ENCODE measurements at places on chromosomes 5 and 9.
A peak's percentile ranks its signal among the peaks of the same experiment; 100 is the strongest.

DNA sequence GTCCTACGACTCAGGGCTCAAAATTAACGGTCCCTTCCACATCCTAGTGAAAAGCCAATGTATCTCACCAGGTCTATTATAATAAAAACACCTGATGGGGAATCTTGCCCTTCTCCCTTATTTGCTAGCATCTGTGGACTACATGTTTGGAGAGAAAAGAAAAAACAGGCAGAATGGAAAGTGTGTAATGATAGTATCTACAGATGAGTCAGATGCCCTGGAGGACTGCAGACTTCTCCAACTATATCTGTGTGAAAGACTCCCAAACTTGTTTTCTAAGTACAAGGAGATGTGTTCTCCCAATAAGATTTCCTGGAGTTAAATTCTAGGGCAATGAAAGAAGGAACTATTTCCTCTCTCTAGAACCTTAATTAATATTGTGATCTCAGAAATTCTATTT lies 66.0 kb downstream of the FOXB2 start:
- DNase-seq = no peak

DNA sequence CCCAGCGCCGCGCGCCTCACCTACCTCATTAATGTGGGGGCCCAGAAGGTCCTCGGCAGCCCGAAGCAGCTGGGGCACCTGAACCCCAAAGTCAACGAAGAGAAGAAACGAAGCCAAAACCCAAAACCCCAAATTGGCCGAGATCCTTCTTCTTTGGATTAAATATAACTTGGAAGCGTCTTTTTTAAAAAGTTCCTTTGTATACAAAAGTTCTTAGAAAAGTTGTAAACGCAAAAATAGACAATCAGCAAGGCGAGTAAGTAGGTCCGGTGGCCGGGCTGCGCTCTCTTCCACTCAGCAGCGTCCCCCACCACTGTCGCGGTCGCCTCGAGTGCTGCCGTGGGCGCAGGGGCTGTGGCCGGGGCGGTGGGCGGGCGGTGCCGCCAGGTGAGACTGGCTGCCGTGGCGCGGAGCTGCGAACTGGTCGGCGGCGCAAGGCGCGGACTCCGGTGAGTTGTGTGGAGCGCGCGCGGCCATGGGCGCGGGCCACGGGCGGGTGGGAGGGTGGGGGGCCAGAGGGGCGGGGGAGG lies 360 bp downstream of the KLF4 start:
- DNase-seq = no peak

DNA sequence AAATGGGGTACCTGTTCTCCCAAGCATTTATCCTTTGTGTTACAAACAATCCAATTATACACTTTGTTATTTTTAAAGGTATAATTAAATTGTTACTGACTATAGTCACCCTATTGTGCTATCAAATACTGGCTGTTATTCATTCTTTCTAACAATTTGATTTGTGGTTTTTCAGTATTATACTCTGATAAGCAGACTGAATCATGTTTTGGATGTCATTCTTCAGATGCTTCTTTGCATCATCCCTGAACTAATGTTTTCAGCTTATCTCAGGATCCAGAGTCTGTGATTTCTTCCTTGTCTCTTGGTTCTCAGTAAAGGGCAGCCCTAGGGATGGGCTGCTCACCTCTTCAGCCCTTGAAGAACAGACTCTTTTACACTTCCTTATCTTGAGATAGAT lies 177.8 kb upstream of the SGCD start:
- no peak for DNase-seq

- DNase-seq = no peak
Measured at GRCh38 chr9:129880654-129881546, 45.6 kb downstream of the USP20 start.

DNA sequence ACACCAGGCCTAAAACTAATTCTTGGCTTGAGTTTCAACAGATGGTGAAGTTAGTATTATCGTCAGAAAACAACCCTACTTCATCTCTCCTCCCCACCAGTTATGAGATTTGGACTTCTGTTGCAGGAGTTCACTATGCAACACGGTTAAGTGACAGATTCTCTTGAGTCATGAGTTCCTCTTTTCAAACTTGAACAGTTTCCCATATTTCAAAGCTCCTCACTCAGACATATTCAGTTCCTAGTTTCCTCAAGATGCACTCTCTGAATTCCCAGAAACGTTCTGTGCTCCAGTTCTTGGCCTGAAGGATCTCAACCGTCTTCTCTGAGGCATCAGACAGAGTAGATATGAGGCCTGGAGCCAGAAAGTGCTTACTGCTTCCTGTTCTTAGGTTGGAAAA lies 7.3 kb upstream of the PTGER4 start:
- no peak for DNase-seq

DNA sequence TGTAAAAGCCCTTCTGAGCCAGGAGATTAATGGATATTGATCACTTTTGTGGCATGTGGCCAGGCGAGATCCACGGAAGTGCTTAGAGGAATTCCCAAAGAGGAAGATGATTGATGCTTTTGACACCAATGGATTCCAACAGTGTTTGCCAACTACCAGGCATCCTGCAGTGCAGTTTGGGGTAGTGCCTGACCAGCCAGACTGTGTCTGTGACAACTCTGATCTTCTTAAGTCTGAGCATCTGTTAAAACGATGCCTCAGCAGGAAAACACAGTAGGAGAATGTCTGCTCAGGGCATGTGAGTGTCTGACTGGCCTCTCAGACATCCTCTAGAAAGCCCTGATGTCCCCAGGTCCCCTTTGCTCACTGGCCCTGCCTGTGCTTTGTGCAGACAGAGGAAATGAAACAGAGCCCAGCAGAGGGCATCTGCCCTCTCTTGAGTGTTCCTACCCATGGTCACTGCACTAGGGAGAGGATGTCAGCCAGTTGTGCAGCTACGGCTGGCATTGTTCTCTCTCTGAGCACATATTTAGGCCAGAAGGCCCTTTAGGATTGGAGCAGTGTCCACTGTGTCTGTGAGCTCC lies 57.0 kb downstream of the TRPC7 start:
- no peak for DNase-seq

GRCh38 chr5:42583322-42583721 lies 160.1 kb downstream of the GHR start:
- peak; percentile 19 for DNase-seq

DNA sequence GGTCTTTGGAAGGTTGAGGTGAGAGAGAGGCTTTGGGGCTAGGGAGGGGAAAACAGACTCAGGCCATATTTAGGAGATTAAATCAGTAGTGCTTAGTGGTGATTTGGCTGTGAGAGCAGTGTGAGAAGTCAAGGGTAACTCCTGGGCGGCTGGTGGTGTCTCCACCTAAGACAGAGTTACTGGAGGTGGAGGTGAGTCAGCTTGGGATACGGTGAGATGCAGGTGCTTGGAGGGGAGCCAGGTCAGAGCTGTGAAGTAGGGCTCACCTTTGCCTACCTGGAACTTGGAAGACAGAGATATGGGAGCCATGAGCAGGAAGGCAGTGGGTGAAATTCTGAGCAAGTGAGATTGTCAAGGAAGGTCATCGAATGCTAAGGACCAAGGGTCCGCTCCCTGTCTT lies 24.5 kb downstream of the RGS3 start:
- DNase-seq = no peak

DNA sequence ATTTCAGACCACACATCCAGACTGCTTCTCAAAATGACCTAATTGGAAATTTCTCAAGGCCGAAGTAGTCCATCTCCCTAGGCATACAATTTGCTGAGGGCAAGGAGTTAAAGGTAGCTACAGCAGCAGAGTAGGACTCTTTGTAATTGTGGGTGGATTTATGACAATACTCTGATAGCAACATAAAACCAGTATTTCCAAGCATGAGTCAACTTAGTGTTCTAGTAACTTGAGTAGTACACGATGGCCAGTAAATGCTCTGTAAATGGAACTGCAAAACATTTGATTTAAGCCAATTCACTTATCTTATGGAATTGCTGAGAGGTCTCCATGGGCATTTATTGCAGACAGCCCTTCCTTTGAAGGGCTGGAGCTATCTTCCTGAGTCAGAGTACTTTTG lies 352.2 kb downstream of the PLK2 start:
- DNase-seq = no peak

- DNase-seq = no peak
Measured at GRCh38 chr9:33852216-33852826, 35.4 kb downstream of the UBE2R2 start.

DNA sequence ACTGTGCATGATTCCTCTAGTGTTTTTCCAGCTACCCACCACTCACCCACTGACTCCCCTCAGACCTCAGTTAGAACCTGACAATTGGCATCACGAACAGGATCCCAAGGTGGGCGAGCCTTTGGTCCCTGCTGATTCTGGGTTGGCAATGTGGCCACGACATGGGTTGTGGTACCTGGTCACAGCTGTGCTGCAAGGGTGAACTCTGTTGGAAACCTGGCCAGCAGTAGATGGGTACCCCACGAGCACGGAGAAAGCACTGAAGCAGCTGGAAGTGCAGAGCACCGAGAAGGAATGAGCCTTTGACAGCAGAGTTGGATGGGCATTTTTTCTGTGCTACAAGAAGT lies 180.1 kb downstream of the PDE4D start:
- no peak for DNase-seq

DNA sequence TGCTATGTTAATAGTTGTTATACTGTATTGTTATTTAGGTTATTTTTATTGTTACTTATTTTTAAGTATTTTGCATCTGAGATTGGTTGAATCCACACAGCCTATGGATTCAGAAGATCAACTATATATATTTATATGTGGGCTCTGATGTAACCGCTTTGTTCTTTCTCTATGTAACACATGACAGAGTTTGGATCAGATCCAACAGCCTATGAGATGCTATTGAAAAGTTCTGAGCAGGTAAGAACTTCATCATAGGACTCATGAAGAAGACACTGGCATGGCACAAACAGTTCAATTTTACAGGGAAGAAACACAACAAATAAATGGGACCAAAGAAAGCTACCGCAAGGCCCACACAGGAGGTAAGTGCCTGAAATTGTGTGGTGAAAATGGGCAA lies 93.4 kb downstream of the GNAQ start:
- DNase-seq = no peak

DNA sequence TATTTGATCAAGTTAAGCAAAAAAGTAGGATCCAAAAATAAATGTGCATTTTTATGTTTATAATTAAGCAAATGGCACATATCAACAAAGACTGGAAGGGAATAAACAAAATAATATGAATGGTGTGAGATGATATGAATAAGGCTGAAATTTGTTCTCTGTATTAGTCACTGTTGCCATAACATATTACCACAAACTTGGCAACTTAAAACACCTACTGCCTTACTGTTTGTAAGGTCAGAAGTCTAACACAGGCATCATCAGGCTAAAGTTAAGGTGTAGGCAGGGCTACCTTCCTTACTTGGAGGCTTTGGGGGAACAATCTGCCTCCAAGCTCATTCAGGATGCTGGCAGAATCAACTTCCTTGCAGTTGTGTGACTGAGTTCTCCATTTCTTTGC lies 19.3 kb downstream of the PGGT1B start:
- DNase-seq = no peak
